ENCODE measurements at places on chromosomes 1 and 21.

- H3K27me3 ChIP-seq: no peaks in the 10 kb centered on the region
- H3K27ac ChIP-seq: no peak overlapping the region
- H3K4me1 ChIP-seq: no peaks in the 10 kb centered on the region
- DNase-seq: no peak
Observed at GRCh38 chr21:28338701-28339305, 653.9 kb downstream of the LTN1 start.

DNA sequence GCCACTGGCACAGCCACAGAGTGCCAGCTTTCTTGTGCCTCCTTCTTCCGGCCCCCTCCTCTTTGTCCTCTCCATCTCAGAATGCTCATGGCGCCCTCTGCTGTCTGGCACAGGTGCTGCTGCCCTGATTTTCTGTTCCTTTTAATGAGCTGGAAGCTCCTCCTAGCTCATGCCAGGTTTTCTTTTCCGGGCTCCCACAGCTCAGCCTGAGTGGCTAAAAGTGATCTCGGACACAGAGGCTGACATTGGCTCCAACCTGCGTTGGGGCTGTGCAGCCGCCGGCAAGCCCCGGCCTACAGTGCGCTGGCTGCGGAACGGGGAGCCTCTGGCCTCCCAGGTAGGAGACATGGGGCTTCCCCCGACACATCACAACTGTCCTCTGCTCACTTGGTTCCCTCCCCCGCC is 18.7 kb downstream of the CNTN2 start:
- H3K4me3 ChIP-seq: no peak overlapping the region
- no peak overlapping the region for H3K27ac ChIP-seq
- H3K36me3 ChIP-seq: no peaks in the 10 kb centered on the region

DNA sequence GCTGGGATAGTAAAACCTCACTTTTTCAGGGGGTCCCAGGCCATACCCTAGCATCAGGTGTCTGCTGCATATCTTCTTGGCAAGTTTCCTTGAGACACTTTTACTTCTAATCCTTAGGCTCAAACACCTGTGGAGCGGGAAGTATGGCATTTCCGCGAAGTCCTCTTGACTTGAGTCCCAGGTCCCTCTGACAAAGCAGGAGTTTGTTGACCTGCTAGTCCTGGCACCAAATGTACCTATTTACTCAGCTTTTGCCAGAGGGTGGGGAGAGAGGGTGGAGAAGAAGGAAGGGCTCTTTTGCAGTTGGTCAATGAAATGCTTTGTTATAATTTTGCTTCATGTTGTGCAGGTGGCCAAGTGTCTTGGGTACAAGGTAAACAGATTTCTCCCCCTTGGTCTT is 59.7 kb downstream of the CLIC6 start:
- H3K27me3 ChIP-seq: peaks cover 16% of the 10 kb centered on the region
- H3K4me1 ChIP-seq: peaks cover 26% of the 10 kb centered on the region
- H3K36me3 ChIP-seq: peaks cover 4% of the 10 kb centered on the region
- H3K27ac ChIP-seq: no peak overlapping the region

- H3K27me3 ChIP-seq: no peaks in the 10 kb centered on the region
- no peak overlapping the region for H3K4me3 ChIP-seq
- no peak overlapping the region for H3K27ac ChIP-seq
- no peak for DNase-seq
- peaks cover 9% of the 10 kb centered on the region for H3K36me3 ChIP-seq
- H3K4me1 ChIP-seq: peaks cover 37% of the 10 kb centered on the region
Observed at GRCh38 chr1:116573431-116574095, 2.7 kb upstream of the CD58 start.

- no peak overlapping the region for H3K4me3 ChIP-seq
- DNase-seq: no peak
- no peak overlapping the region for H3K27ac ChIP-seq
Observed at GRCh38 chr1:218748071-218748470, 402.9 kb downstream of the TGFB2 start.

DNA sequence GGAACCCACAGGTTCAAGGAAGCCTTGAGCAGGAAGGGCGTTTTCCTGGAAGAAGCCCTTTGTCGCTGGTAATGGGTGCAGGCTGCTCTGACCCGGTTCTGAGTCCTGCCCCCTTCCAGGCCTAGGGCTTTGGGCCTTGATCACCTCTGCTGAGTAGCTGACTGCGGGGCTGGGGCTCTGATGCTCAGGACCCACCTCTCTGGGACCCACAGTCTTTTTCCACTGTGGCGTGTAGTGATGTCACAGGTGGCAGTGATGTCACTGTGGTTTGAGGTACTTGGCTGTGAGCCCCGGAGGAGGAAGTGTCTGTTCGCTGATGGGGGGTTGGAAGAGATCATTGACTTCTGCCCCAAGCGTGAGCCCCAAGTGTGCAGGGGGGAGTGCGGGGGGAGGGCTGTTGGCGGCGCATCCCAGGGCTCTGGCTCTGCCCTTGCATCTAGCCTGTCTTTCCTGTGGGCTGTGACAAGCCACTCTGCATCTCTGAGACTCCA is 6.9 kb downstream of the TNFRSF1B start:
- peak overlapping the region; percentile 79 for H3K4me3 ChIP-seq
- H3K4me1 ChIP-seq: peaks cover 81% of the 10 kb centered on the region
- H3K27me3 ChIP-seq: no peaks in the 10 kb centered on the region
- DNase-seq: peak; percentile 82
- peak overlapping the region; percentile 99 for H3K27ac ChIP-seq

GRCh38 chr1:33819290-33819912 is 44.5 kb upstream of the HMGB4 start:
- H3K4me1 ChIP-seq: no peaks in the 10 kb centered on the region
- no peak overlapping the region for H3K27ac ChIP-seq
- DNase-seq: no peak

GRCh38 chr1:45945426-45945825 is 142.0 kb downstream of the MAST2 start:
- H3K36me3 ChIP-seq: peaks cover 1% of the 10 kb centered on the region
- no peak for DNase-seq
- no peaks in the 10 kb centered on the region for H3K4me1 ChIP-seq

DNA sequence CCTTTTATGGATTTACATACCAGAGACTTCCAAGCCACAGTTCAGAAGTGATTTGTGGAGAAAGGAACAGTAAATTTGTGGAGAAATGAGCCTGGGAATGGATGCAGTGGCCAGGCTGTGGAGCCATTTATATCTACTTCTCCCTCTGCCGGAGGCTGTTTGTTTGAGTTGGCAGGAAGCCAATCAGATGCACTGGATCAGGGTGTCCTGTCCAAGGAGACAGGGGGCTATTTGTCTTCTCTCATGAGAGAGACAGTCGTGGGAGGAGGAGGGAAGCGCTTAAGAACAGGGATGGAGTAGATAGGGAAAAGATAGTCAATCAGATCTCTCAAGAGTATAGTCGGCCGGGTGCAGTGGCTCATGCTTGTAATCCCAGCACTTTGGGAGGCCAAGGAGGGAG is 2.8 kb upstream of the HAPLN2 start:
- peaks cover 1% of the 10 kb centered on the region for H3K4me1 ChIP-seq
- no peak overlapping the region for H3K4me3 ChIP-seq
- no peaks in the 10 kb centered on the region for H3K36me3 ChIP-seq
- peaks cover 63% of the 10 kb centered on the region for H3K27me3 ChIP-seq
- DNase-seq: no peak

DNA sequence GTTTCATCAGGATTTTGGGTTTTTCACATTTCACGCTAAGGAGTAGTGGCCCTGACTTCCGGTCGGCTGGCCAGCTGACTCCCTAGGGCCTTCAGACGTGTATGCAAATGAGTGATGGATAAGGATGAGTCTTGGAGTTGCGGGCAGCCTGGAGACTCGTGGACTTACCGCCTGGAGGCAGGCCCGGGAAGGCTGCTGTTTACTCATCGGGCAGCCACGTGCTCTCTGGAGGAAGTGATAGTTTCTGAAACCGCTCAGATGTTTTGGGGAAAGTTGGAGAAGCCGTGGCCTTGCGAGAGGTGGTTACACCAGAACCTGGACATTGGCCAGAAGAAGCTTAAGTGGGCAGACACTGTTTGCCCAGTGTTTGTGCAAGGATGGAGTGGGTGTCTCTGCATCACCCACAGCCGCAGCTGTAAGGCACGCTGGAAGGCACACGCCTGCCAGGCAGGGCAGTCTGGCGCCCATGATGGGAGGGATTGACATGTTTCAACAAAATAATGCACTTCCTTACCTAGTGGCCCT is 23.1 kb upstream of the TNFRSF1B start:
- peaks cover 35% of the 10 kb centered on the region for H3K4me1 ChIP-seq
- peak overlapping the region; percentile 80 for H3K27ac ChIP-seq
- H3K36me3 ChIP-seq: peaks cover 3% of the 10 kb centered on the region
- no peak for DNase-seq

GRCh38 chr1:47224676-47225399 is 7.2 kb downstream of the TAL1 start:
- no peaks in the 10 kb centered on the region for H3K36me3 ChIP-seq
- no peak overlapping the region for H3K27ac ChIP-seq
- H3K27me3 ChIP-seq: peaks cover 57% of the 10 kb centered on the region
- DNase-seq: no peak
- peaks cover 11% of the 10 kb centered on the region for H3K4me1 ChIP-seq
- no peak overlapping the region for H3K4me3 ChIP-seq

DNA sequence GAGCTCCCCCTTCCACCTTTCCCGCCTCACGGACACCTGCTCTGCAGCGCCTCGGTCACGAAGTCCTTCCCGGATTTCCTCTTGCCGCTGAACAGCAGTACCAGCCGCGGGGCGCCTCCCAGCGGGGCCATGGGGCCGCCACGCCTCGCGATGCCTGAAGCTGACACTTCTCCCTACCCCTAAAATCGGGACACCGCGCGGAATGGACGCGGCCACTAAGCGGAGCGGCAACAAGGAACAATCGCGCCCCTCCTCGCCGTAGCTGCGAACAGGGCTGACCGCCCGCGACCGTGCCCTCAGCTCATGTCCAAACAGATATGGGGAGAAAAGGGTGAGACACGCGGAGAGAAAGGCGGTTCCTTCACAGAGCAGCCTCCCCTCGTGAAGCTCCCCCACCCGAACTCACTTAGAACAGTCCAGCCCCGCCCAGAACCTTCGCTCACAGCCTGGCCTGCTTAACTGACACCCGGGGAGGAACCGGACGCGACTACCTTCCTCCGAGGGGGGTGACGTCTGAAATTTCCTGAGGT is at the start of gene PMVK:
Gene PMVK, minus strand, starts transcription at position 165 of the 530 bp plus-strand sequence. Its CDS starts 34 bp downstream, at position 131.
- peak; percentile 93 for DNase-seq
- peaks cover 20% of the 10 kb centered on the region for H3K36me3 ChIP-seq
- peaks cover 41% of the 10 kb centered on the region for H3K4me1 ChIP-seq
- H3K27ac ChIP-seq: peak within 1 kb of the TSS; percentile 96
- H3K27me3 ChIP-seq: no peaks in the 10 kb centered on the region
- peak within 1 kb of the TSS; percentile 85 for H3K4me3 ChIP-seq

DNA sequence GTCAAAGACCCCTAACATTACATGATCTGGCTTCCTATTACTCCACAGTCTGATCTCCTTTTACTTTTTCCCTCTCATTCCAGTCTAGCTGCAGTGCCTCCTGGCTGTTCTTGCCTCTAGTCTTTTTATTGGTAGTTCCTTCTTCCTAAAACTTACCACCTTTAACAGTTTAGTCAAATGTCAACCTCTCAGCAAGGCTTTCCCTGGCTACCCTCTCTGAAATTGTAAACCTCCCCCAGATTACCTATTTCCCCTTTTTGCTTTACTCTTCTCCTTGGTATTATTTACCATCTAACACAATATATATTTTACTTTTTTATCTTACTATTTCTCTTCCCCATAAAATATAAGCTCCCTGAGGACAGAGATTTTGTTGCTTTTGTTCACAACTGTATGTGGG is 129.6 kb downstream of the CLEC20A start:
- no peaks in the 10 kb centered on the region for H3K36me3 ChIP-seq
- H3K4me3 ChIP-seq: no peak overlapping the region
- H3K27ac ChIP-seq: no peak overlapping the region
- no peak for DNase-seq

All from T-helper 2 cell treated with Interferon-gamma antibody and Interleukin-4, amounts not matched to agents 5 μg/mL and 100 μg/mL, for 36 hours (primary cell).